ENCODE measurements at places on chromosomes 5 and 9.

DNA sequence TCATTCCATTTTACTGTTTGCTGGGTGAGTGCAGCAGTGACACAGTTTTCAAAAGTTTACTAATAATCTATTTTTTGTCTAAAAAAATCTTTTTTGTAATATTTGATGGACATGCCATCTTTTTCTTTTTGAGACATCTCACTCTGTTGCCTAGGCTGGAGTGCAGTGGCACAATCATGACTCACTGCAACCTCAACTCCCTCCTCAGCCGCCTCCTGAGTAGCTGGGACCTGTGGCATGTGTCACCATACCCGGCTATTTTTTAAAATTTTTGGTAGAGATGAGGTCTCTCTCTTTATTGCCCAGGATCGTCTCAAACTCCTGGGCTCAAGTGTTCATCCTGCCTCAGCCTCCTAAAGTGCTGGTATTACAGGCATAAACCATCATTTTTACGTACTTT, 86.0 kb downstream of the KDM4C start:
- DNase-seq = no peak

DNA sequence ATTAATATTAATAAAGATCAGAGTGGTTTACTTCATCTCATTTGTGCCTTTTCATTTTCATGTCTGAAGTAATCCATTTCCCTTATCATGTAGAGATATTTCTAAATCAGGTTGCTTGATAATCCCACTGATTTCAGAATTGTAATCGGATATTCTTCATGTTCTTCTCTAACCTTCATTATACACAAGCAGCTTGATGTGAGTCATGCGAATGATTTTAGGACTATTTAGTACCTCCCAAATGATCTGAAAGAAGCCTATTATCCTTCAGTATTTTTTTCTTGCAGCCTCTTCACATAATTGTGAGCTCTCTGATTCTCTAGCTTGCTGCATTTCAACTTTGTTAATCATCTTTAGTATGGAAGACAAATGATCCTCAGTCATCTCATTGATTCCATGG, 182.0 kb downstream of the GIN1 start:
- no peak for DNase-seq

DNA sequence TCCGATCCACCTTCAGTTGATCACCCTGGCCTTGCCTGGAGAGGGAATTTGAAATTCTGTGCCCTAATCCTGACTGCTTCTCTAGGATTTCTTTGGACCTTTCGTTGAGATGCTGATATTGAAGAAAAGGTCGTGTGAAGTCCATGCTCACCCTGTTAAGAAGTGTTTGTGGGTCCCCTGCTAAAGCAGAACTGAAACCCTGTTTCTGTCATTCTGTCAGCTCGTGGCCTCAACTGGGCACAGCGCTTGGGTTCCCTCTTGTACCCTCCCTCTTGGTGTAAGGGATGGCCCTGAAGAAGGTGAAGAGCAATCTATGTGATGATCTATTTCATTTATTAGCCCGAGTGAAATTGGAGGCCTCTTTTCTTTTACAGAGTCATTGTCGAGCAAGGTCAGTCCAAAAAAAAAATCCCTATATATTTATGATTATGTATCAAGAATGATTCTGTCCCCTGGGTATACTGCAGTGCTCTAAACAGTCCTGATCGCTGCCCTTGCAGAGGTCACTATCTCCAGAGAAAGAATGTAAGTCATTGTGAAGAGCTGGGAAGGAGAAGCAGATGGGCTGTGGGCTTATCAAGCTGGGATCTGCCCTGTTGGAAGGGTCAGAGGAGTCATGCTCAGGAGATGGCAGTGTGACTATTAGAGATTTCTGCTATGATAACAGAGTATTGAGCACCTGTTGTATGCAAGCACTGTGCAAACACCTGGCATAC, 56.1 kb downstream of the WWC1 start:
- DNase-seq = no peak

GRCh38 chr9:100111235-100111634, 12.2 kb downstream of the INVS start:
- DNase-seq = no peak

Measured in hematopoietic multipotent progenitor cell treated with erythropoietin and hydrocortisone succinate and interleukin-3 and kit ligand, for 15 days (in vitro differentiated cells).